ENCODE measurements at places on chromosomes 12 and 14. TPM values are rescaled to one million over a fixed set of nuclear protein-coding genes. Genes with fewer than 3 reads are reported as not detected.
A peak's percentile ranks its signal among the peaks of the same experiment; 100 is the strongest.

OR4Q3 gene
- not detected for total RNA-seq

GRCh38 chr14:70655110-70655826 lies 13.6 kb downstream of the TTC9 start:
- DNase-seq = no peak

- DNase-seq = no peak
Observed at GRCh38 chr12:50642761-50643160, 121.1 kb upstream of the ATF1 start.

GRCh38 chr12:47068539-47068938 lies 10.9 kb upstream of the PCED1B start:
- no peak for DNase-seq

GRCh38 chr14:100339766-100340422 lies 16.8 kb downstream of the SLC25A47 start:
- DNase-seq = no peak

- no peak for DNase-seq
Observed at GRCh38 chr12:87804386-87804785, 224.8 kb downstream of the C12orf50 start.

IL22 gene
- total RNA-seq = not detected

MAP1LC3B2 gene
- 0.43 TPM for total RNA-seq

DNA sequence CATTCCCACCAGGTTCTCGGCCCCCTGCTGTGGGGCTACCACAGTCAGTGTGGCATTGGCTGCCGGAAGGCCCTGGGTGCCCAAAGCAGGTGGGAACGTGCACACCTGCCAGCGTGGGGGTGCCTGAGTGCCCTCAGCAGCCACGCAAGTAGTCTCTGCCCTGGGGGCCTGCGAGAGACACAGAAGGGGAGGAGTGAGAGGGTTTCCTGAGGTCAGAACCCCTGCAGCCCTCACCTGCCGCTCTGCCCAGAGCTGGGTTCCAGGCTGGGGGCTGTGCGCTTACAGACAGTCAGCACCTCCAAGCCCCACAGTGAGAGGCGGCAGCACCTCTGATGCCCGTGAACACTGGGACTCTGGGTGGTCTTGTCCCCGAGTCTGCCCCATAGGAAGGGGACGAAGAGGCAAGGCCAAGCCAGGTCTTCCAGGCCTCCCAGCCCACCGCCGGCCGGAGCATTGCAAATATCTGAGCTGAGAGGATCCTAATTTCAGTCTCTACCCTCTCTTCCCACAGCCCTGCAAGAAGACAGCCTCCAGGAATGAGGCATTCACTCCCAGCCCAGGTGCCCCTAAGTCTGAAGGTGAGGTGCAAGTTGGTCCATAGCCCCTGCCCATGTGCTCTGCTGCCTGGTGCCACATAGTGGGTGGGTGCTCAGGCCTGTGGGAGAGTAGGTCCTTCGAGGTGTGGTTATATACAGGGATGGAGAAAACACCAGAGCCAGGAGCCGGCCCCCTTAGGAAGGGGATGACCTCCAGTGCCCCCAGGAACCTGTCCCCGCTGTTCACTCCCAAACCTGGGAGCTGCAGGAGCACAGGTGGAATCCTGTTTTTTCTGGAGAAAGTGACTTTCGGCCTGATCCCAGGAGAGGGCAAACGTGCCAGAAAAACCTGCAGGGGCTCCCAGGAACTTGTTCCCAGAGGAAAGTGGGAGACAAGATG lies 291.1 kb upstream of the RTL1 start:
- no peak for DNase-seq

DNA sequence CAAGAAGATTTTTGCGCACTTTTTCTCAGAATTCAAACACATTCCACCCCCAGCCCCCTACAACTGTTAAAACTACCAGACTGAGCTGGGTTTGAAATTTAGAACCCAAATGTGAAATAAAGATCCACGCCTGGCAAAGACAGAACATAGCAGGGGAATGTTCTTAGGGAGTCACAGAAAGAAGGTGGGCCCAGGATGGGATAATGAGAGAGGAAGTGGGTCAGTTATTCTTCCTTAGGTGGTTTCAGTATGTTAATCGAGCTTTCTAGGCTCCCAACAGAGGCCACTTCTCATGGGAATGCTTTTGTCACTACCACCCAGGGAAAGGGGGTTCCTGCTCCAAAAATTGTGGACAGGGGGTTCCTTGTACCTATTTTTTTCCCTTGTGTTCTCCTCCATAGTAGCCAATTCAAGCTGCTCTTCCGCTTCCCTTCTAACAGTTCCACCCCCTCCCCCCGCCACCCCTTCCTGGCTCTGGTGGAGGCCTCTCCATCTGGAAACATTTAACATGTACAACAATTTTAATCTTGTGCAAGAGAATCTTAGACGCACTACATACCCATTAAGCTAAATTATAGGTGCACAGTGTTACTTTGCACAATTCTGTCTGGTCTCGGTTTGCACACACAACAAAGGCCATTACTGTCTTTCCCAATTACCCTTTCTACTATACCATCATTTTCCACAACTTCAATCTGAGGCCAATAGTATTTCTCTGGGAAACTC lies 218.1 kb downstream of the MON2 start:
- DNase-seq = peak; percentile 85

MIA2 gene
- 14.5 TPM for total RNA-seq

ART4 gene
- total RNA-seq = under 0.01 TPM

DNA sequence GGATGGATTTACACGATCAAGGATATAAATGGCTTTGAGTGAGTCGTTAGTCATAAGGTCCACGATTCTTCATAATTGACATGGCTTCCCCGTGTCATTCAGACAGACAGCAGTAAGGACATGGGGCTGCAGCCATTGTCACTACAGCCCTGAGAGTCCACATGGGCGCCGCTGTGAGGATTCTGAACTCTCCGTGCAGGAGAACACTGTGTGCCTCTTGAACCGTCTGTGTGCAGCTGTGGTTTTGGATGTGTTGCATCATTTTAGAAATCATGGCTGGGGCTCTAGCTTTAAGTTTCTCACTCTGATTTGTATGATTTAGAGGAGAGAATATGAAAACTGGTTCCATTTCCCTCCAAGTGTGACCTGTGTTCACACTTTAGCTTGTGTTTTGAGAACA lies 47.2 kb downstream of the NPAS3 start:
- no peak for DNase-seq

HSPB8 gene
- 22.0 TPM for total RNA-seq

GRCh38 chr12:51850965-51851299 lies 2.4 kb upstream of the FIGNL2 start:
- DNase-seq = no peak

GRCh38 chr12:50557421-50557820 lies 52.6 kb downstream of the DIP2B start:
- no peak for DNase-seq

- no peak for DNase-seq
Observed at GRCh38 chr14:68655911-68656316, 137.0 kb downstream of the ZFP36L1 start.

- DNase-seq = no peak
Observed at GRCh38 chr14:104291123-104292000, 153.0 kb downstream of the KIF26A start.

P2RX4 gene
- total RNA-seq = 15.1 TPM

UNC79 gene
- total RNA-seq = under 0.01 TPM

DNA sequence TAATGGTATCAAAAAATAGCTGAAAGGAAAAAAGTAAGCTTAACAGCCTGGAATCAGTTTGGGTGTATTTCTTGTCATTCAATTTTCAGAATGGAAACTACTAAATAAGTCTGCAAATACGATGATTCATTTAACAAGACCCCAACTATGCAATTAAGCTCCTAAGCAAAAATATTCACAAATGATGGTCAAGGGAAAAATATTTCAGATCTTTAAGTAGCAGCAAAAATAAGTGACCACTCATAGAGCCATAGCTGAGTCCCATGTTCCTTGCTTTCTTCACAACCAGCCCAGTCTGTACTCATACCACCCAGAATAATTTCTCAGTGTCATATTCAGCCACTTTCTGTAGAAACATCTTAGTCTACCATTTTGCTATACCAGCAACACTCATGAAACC lies 185.4 kb downstream of the PPM1H start:
- DNase-seq = no peak

- no peak for DNase-seq
Observed at GRCh38 chr14:94328196-94328595, 5.1 kb upstream of the SERPINA6 start.

- DNase-seq = no peak
Observed at GRCh38 chr14:67505254-67505653, 16.7 kb upstream of the TMEM229B start.

DNA sequence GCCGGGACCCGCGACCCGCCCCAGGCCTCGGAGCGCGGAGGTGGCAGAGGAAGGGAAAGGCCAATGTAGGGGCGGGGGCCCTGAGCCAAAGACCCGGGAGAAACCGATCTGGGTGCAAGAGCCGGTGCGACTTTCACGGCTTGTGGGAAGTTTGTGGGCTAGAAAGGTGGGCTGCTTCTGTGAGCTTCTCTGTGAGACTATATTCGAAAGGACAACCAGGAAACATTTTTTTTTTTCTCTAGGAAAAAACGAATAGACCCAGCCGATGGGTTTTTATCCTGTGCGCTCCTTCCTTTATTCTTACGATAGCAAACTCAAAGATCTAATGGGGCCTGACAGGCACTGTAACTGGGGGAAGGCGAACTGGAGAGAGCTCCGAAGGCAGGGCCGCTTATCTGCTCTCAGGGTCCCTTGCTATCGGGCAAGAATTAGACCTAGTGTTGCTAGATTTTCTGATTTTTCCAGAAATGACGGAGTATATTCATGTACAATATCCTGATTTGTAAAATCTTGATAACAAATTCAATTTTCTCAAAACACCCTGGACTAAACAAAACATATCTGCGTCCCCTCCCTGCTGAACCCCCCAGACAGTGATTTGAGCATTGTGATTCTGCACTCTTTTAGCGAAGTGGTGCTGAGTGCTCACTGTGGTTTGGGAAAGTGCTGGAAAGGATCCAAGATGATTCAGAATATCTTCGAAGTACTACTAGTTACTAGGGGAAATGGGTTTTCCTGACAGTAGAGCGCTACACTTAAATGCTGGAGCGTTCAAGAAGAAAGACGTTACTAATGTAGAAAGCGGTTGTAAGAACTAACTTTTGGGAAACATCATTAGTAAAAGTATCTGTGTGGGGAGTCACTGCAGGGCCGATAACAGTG lies 563 bp upstream of the STXBP6 start:
- DNase-seq = peak; percentile 55

DNA sequence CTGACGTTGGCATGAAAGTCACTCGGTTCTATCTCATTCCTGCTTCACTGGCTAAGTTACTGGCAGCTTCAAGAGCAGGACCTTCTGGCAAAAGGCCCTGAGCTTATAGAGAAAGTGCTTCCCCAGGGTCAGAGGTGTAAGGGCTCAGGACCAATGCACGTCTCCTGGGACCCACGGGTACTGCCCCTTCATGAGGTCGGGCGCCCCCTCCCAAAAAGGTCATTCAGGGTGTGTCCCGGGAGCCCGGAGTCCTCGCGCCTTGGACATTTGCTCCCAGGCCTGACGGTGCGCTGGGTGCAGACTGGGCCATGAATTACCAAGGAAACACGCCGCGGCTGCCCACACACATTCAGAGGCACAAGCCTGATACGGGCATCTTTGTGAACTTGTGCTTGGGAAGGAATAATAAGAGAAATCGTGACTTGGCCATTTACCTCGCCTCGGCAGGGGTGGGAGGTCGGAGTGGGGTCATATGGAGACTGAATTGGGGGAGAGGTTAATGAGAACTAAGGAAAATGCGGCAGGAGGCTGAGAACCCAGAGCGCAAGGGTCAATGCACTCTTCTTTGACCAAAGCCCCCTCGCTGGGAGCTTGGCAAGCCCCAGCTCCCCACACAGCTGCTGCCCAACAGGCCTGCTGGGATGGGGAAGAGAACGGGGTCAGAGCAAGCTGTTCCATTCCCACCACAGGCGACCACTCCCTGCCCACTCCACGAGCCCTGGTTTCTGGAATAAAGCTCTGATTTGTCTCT lies 15.7 kb upstream of the SLC6A12 start:
- no peak for DNase-seq

SYCP3 gene
- total RNA-seq = under 0.01 TPM

DNA sequence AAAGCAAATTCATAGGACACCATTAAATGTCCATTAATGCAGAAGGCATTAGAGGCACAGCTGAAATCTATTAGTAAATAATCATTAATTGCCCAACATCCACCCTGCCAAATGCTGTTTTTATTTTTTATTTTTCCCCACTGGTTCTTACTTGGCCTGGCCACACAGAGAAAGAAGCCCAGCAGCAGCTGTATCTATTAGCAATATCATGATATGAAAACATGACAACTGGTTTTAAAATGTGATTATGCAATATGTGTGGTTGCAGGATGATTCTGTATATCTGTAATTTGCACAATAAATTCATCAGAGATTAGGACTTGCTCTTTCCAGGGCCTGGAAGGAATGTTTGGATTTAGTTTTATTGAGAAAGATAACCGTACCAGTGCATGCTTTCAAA lies 44.9 kb downstream of the SIX6 start:
- peak; percentile 21 for DNase-seq

NOVA1 gene
- total RNA-seq = 1.9 TPM

DNA sequence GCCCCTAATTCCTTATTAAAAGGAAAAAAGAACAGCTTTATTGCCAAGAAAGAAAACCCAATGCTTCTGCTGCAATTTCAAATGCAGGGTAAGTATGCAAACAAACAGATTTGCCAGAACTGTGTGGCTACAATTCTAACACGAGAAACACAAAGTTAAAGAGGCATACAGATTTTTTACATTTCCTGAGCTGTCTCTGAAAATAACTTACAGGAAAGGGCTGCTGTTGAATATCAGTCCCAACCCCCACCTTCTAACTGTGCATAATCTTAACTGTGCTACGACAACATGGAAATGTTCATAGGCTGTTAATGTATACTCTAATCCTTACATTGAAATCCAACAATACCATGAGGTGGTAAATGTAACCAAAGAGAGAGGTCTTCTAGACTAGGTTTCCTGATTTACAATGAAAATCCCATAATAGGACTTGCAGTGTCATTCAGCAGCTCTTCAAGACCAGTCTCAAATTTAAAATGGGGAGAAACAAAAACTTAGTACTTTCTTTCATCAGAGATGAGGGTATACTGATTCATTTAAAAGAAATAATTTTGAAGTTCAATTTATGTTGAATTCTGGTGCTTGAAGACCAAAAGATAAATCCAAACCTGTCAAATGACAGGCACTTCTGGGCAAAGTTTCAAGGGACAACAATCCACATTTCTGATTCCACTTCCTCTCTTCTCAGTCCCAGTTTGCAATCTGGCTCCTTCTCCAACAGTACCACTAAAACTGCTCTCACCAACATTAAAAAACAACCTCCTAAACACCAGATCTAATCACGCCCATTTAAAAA lies 14.4 kb downstream of the FGD6 start:
- no peak for DNase-seq

RECQL gene
- 95.9 TPM for total RNA-seq

CCDC60 gene
- not detected for total RNA-seq

- DNase-seq = no peak
Observed at GRCh38 chr12:20460956-20461355, 92.6 kb downstream of the PDE3A start.

BLTP3B gene
- 46.1 TPM for total RNA-seq

- DNase-seq = no peak
Observed at GRCh38 chr12:15528666-15529065, 206.4 kb downstream of the PTPRO start.

All from fibroblast of villous mesenchyme (primary cell).